Bronchial epithelial cell (primary cell): ENCODE measurements at places on chromosomes 6 and 20. TPM values are rescaled to one million over a fixed set of nuclear protein-coding genes. Genes with fewer than 3 reads are reported as not detected.
A peak's percentile ranks its signal among the peaks of the same experiment; 100 is the strongest.

The HSPA12B gene
- total RNA-seq: not detected in 2 replicates

The ARFGEF3 gene
- 10.3 and 14.2 TPM in 2 replicates for total RNA-seq

The LAMA2 gene
- total RNA-seq: under 0.01 and 2.6 TPM in 2 replicates

The ADTRP gene
- 11.3 and 17.6 TPM in 2 replicates for total RNA-seq

The RUNX2 gene
- total RNA-seq: 0.38 and 0.79 TPM in 2 replicates

The TRIM10 gene
- total RNA-seq: not detected in 2 replicates

- no peak for DNase-seq
Measured at GRCh38 chr6:25220857-25221256, 58.3 kb upstream of the CARMIL1 start.

DNA sequence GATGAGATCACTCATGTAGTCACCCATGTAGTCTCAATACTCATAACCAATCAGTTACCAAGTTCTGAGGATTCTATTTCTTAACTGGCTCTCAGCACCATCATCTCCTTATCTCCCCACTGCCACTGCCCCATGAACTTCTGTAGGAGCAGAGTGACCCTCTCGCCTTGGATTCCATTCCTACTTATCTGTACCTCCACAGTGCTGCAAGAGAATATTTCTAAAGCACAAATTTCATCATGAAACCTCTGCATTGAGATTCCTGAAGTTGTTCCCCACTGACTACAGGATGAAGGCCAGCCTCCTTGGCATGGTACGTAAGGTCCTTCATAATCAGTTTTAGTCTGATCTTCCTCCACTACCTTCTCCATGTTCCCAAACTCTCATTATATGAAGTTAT lies 34.8 kb downstream of the BACH2 start:
- DNase-seq: no peak

GRCh38 chr6:110414669-110415068 lies 706 bp downstream of the DDO start:
- DNase-seq: no peak

DNA sequence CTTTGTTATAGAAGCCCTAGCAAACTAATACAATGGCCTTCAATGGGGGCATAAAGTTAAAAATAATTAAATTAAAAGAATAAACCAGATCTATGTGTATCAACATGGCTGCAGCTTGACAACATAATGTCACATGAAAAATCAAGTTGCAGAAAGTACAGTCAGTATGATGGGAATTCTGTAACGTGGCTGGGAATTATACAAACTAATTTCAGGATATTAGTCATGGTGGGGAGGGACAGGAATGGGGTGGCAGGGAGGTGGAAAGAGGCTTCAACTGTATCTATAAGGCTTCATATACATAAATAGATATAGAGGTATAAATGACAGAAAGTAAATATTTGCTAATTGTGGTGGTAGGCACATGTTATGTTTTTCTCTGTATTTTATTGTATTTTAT lies 107.1 kb downstream of the UNC5CL start:
- DNase-seq: peak; percentile 80

DNA sequence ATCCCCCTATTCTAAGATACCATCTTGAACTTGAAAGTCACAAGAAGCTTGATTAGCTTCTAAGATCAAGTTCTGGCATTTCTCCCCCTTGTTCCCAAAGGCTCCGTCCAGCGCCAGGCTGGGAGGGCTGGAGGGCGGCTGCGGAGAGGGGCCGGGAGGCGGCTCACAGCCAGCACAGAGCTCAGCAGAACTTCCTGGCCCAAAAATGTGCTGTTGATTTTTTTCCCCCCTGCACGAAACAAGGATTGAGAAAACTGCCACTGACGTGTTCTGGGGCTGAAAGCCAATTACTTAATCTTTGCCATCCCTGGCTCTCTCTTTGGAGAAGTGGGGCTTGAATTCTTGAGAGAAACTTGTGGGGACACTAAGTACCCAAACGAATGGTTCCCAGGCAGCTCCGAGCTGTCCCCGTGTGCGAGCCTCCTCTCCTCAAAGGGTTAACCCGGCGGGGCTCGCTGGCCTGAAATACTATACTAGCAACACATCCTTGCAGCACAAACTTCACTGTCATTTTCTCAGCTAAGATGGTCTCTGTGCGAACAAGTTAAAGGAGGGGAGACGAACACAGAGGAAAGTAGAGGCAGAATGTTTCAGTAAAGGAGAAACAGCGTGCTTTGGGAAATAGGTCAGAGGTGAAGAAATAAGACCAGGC lies 452 bp downstream of the TRAF3IP2 start:
- DNase-seq: peak; percentile 49

DNA sequence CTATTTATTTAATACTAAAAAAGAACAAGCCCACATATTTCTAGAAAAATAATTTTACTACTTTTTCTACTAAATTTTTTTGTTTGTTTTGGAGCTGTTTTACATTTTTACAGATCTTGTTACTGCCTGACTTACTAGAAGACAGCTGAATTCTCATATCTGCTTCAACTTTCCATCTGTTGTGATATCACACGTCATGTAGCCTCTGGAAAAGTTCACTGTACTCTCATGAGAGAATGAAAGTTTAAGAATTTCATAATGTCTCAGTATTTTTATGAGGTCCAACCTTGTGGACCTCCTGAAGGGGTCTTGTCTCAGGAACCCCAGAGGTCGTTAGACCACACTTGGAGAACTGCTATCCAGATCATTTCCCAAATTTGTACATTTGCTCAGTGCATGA lies 81.7 kb upstream of the MTHFD1L start:
- DNase-seq: no peak

DNA sequence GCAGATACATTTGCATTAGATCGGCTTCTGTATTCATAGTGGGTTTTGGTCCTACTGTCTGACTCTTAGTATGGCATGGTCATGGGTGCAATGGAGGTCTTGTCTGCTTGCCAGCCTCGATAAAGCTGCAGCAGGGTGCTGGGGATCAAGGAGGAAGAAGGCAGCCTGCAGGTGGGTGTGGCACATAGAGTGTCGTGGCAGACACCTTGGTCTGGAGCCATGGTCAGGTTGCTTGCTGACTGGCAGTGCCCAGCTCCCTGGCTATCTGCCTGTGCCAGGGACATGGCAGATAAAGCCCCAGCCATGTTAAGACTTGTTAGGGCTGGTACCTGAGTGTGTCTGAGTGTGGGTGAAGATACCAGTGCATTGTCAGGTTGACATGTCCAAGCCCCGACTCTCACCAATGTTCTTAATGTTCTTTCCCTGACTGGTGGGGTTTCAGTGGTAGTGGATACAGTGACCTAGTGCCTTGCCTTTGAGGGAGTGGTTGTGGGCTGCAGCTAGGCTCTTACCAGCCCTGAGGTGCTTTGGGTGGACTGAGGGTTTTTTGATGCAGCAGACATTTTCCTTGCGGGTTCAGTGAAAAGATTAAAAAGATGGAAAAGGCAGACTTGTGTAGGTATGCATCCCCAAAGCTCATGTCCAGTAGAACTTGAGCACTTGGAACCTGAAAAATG lies 1.8 kb downstream of the FAM83D start:
- peak; percentile 51 for DNase-seq

GRCh38 chr20:58225452-58226200 lies 2.8 kb downstream of the ANKRD60 start:
- no peak for DNase-seq

DNA sequence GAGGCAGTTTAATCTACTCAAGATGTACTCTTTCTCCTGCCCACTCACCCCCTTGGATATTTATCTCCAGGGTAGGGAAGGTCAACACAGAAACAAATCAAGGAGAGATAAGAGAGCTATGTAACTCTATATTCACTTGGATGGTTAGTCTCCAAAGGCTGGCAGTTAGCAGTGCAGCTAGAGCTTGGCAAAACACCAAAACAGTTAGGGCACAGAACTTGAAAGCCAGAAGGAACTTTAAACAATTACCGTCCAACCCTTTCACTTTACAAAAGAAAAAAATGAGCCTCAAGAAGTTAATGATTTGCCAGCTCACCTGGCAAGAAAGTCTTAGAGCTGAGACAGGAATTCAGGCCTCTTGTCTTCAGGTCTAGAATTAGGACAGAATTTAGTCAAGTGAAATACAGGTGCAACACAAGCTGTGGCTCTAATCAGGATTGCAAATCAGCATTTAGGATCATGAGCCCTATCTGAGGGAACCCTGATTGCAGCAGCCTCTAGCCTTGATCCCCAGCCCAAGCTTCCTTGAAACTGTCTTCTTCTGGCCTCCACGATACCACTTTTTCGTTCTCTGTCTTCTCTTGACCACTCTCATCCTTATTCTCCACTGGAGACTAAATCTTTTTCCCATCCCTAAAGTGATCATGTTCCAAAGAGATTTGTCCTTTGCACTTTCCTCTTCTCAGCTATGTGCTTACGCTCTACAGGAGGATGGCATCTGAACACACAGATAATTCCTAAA lies 14.9 kb downstream of the NEDD9 start:
- DNase-seq: no peak

DNA sequence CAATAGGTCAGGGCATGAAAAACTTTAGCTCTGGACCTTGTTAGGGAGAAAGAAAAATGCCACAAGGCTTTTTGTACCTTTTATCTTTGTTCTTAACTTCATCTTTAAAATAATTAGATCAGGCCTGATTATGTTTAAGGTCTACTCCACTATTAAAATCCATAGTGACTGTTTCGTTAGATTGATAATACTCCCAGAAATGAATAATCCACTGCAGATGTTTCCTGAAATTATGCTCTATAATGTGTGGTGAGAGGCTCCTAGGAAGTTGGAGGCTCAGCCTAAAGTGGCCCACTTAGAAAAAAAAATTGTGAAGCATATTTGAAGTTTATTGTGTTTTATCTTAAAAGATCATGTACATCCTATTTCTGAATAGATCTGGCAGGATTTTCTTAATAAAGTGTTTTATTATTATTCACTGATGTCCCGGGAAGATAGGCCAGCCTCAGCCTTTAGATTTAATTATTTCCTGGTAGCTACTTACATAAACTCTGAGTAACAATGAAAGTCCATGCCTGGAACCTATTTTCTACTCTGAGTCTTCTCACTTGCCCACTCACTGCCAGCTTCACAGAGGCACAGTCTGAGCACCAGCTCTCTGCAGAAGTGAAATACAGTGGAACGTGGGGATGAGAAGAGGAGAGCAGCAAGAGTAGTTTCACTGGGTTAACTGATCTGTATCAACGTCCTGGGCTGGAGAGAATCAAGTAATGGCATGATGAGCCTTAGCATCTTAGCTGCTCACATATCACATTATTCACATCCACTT lies 126.8 kb upstream of the TMEM170B start:
- no peak for DNase-seq
